Cerebellar cortex (tissue), 1 donor: ENCODE measurements at places on chromosomes 11 and 22.

- DNase-seq: no peak
These were observed 70.8 kb downstream of the KCNQ1 start for GRCh38 chr11:2515401-2516275.

DNA sequence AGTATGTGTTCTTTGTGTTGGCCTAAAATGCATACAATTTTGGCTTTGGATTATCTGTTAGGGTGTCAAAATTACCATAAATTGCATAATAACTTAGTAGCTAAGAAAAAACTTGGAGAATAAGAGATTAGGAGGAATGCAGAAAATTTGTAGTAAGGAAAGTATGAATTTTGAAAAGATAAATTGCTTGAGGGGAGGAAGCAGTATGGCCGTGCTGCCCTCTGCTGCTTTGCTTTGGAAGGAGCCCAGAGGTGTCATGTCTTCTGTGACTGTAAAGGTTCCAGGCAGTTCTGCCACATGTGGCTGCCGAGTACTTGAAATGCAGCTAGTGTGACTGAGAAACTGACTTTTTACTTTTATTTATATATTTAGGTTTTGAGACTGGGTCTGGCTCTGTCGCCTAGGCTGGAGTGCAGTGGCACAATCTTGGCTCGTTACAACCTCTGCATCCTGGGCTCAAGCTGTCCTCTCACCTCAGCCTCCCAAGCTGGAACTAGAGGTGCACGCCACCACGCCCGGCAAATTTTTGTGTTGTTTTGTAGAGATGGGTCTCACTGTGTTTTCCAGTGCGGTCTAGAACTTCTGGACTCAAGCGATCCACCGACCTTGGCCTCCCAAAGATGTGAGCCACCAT lies 1.8 kb downstream of the ADSL start:
- DNase-seq: peak; percentile 65

DNA sequence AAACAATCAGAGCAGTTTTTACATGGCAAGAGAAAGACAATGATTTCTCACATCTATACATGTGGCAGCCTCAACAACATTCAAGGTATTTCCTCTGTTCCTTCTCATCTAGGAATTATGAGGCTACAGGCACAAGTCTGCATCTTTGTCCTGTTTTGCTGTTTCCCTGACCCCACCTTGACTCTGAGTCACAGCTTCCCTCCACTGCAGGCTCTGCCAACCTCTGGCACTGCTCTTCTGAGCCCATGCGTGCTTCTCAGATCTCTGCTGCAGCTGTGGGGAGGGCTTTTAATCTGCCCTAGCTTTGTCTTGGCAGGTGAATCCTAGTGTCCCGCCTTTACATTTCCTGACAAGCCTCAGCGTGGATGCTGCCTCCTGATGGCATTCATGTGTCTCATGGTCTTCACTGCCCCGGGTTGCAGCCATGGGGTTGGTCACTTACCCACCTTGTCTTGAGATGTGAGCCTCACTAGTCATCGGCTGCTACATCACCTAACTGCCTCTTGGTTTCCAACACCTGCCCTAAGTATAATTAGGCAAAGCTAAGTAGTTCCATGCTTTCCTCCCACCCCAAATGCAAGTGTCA lies 578.5 kb downstream of the TBC1D22A start:
- DNase-seq: no peak

DNA sequence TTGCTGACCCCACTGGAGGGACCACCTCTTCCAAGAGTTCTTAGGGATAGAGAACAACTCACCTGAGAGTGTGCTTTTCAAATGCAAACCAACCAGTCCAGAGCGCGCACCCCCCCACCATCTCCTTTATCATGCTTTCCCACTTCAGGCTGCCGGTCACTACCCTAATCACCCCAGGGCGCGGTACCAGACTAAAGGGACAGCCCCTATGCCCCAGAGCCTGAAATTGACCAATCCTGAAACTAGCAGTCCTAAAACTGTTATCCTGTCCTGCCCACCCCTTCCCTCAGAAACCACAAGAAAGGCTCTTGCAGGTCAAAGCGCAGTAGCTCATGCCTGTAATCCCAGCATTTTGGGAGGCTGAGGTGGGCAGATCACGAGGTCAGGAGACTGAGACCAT lies 37.0 kb downstream of the NEAT1 start:
- no peak for DNase-seq
